ENCODE measurements at places on chromosomes 1 and 21. TPM values are rescaled to one million over a fixed set of nuclear protein-coding genes. Genes with fewer than 3 reads are reported as not detected.

DNA sequence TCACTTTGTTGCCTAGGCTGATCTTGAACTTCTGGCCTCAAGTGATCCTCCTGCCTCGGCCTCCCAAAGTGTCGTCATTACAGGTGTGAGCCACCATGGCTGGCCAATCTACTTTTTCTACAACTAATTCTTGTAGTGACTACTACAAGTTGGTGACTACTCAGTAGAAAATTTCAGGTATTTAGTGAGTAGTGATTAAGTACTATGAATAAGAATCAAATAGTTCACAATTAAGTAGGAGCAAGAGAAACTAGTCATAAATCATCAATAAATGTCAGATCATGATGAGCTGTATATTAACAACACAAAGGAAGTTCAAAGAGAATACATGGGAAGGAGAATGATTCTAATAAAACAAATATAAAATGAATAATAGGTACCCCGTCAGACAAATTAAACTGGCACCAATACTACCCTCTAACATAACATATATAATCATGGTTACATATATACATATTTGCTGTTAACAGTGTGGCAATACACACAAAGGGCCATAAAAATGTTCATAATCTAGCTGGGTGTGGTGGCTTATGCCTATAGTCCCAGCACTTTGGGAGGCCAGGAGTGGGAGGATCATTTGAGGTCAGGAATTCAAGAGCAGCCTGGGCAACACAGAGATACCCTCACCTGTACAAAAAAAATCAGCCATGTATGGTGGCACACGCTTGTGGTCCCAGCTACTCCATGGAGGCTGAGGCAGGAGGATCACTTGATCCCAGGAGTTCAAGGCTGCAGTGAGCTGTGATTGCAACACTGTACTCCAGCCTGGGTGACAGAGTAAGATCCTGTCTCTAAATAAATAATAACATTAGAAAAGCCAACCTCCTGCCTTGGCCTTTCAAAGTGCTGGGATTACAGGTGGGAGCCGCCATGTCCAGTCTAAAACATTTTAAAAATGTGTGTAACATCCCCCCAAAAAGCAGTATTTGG, 19.1 kb downstream of the YY1AP1 start:
- no peak for DNase-seq

DNA sequence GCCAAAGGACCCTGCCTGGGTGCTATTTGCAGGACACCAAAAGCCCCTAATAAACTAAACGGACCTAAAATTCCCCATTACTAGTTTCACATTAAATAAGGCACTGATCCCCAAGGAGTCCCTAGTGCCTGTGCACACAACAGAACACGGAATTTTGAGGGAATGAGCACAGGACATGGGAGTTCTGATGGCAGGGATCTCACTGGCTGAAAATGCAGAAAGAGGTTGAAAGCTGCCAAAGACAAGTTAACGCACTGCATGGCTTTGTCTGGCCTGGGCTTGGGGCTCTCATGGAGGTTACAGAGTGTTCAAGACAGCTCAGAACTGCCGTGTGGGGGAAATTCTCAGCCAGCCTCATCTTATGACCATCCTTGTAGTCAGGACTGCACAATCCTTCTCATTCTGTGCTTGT, 15.6 kb upstream of the ATP1B1 start:
- DNase-seq = no peak

The OR14K1 gene
- 0.82 TPM for total RNA-seq

The MTF1 gene
- total RNA-seq = 20.2 TPM

GRCh38 chr1:245786948-245787347, 632.2 kb downstream of the KIF26B start:
- DNase-seq = no peak

The FCGR3B gene
- not detected for total RNA-seq

GRCh38 chr1:209595028-209595427, 11.5 kb downstream of the CAMK1G start:
- no peak for DNase-seq

The SEC16B gene
- 89.8 TPM for total RNA-seq

DNA sequence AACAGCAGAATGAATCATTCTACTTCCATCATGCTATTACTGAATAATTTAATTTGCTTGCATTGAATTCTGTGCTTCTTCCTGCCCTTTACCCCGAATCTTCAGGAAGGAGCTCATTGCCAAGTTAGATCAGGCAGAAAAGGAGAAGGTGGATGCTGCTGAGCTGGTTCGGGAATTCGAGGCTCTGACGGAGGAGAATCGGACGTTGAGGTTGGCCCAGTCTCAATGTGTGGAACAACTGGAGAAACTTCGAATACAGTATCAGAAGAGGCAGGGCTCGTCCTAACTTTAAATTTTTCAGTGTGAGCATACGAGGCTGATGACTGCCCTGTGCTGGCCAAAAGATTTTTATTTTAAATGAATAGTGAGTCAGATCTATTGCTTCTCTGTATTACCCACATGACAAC, 44.2 kb downstream of the MAP3K7CL start:
- no peak for DNase-seq

DNA sequence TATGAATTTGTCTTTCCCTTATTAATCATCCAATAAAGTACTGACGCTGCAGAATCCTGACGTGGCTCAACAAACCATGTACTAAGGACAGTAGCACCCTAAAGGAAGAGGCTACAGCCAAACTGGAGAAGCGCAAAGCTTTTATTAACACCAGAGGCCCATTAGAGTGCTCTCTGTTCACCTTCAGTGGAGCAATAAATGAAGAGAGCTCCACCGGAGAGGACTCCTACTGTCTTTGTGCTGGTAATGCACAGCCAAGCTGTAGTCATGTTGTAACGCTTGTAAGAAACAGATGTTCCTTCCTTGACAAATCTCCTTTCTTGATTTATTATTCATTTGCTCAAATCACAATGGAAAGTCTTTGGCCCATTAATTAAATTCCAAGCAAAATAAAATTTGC, 220.7 kb upstream of the RRP15 start:
- DNase-seq = no peak

- DNase-seq = peak; percentile 51
Measured at GRCh38 chr1:27545271-27545670, 55.3 kb upstream of the WASF2 start.

All from transverse colon (tissue), 4 donors.